Stimulated activated memory B cell treated with anti-CD40 and anti-IgM and Interleukin-4, amounts not matched to agents 10 μg/mL and 1 μg/mL and 100 μg/mL, for 72 hours (primary cell): ENCODE measurements at places on chromosomes 6 and 20.

- no peak for ATAC-seq
Observed at GRCh38 chr6:145836170-145836569, 21.6 kb upstream of the FBXO30 start.

DNA sequence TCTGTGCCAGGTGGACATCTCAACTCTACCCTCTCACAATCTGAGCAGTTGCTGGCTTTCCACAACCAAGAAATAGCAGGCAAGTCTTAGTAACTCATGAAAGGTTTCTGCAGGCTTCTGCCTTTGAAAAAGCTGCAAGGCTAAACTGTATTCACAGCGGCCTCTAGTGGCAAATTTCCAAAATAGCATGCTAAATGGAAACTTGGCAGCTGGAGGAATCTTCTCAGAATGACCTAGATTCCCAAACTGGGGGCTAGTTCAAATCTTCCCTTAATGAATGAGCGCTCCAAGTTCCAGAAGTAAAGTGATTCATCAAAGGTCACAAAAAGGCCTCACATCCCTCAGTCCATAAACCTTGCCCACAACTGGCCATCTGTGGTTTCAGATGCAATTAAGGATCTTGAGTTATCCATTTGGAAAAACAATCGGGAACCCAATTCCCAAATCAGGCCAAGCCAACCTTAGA lies 11.9 kb upstream of the CPNE5 start:
- ATAC-seq = no peak

- no peak for ATAC-seq
Observed at GRCh38 chr20:48284315-48284714, 499.0 kb upstream of the SULF2 start.

GRCh38 chr6:98944598-98945081 lies 3.1 kb downstream of the FBXL4 start:
- ATAC-seq = no peak

GRCh38 chr6:134081506-134081905 lies 29.1 kb upstream of the SLC2A12 start:
- ATAC-seq = no peak

DNA sequence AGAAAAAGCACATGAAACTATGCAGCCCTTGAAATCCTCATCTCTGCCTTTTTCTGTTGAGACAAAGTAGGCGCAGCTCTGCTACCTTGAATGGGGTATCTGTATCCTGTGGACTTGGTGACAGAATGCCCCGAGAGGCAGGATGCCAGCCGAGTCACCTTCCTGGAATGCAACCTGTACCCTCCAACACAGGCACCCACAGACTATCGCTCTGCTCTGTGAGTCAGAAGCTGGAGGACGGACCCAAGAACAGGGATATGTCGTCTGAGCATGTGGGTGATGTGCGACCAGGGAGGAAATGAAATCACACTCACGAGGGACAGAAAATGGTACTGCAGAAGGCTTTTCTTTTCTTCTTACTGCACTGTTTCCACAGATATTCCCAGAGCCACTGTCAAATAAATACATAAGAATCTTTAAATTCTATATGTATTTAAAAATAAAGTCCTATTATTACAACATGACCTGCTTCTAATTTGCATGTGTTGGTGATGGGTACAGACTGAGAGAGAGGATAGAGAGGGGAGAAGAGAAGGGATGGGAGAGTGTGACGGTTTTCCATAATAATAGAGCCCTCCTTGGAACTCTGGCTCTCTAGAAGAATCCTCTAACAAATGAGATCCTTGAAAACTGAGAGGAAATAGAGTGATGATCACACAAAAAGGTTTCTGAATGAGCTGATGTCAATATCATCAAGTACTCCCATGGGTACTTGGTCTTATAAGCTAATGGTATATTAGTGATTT lies 308.1 kb downstream of the FOXC1 start:
- ATAC-seq = no peak

DNA sequence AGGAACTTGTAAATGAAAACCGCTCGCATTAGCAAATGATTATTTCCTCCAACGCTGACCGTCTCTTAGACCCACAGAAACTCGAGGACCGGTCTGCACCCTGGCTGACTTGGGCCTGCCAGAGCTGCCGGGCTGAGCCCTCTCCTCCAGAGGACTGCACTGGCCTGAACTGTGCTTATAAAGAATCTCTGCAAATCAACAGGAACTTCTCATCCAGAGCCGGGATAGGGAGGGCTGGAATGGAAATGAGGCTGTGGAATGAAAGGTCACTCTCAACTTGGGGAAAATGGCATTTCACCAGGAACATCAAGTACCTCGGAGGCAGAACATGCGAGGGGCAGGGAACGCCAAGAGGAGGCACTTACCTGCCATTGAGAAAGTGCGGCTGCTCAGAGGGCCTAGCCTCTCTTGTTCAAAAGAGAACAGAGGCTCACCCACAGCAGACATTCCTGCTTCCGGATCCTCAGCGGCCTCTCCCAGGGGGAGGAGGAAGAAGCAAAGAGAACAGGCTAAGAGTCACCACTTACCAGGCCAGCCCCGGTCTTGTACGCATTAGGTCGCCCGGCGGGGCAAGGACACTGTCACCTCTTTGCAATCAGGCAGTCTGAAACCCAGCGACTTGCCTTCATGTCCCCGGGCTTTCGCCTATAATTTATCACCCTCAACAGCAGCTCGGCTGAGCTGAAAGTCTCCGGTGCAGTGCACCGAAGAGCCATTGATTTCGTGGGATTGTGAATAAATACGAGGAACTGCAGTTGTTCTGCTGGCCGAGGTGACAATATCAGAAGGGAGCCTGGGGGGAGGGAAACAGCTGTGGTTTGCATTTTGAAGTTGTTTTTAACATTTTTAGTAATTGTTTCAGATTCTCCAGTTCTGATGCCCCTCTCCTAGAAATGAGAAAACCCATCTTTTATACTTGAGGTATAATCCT lies 37.6 kb downstream of the ZMYND8 start:
- no peak for ATAC-seq

- ATAC-seq = peak; percentile 89
Observed at GRCh38 chr20:50112512-50113419, at the start of gene UBE2V1. Gene UBE2V1, minus strand, starts transcription at chr20:50113150. Its CDS starts 22 bp downstream, at chr20:50113128.

GRCh38 chr20:52242237-52243230 lies 51.0 kb upstream of the ZFP64 start:
- ATAC-seq = no peak

DNA sequence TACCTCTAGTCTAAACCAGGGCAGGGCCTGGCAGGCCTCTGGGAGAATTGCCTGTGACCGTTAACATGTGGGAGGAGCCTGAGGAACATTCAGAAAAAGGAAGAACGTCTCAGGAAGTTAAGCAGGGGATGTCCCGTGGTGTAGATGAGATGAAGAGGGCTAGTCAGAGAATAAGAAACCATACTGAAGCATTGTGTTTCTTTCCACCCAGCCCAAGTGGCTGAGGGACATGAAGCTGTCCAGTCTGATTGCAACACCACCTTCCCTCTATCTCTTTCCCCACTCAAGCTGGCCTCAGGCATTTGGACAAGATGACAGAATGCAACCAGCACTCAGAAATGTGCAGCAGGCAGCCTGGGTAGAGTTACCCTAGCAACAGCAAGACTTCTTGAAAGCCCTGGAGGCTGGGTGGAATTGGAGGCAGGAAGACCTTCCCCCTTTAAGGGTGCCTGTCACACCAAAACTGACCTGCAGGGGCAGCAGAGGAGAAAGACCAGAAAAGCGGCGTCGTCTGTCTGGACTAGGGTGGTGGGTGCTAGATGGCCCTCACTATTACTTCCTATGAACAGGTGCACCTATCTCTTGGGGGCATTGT lies 186.1 kb downstream of the UNC5CL start:
- ATAC-seq = no peak

- ATAC-seq = no peak
Observed at GRCh38 chr6:71489736-71490135, 201.1 kb downstream of the OGFRL1 start.

DNA sequence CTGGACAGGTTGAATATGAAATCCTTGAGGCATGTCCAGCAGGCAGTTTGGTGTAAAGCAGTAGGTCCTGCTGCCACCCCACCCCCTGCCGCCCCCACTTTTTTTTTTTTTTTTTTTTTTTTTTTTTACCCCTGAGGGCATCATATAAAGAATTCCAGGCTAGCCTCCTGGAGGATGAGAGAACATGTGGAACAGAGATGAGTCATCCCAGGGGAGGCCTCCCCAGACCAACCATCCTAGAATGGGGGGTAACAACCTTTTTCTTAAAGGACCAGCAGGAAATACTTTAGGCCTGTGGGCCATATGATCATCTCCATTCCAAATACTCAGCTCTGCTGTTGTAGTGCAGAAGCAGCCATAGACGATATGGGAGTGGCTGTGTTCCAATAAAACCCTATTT lies 170.9 kb downstream of the GJA10 start:
- no peak for ATAC-seq

DNA sequence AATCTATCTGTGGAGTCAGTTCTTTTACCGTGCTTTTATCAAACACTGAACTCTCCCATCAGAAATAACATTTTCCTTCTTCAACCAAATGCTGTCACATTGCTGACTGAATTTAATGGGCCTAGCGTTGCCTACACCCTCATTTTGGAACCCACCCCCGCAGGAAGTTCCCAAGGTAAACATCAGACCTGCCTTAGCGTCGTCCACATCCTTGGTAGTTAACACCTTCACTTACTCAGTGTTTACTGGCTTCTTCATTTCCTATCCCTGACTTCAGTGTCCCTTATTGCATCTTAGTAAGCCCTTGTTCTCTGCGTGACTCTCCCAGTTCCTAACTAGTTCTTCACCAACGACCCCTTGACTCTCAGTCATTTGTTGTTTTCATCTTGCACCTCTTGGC lies 491.4 kb upstream of the SOX4 start:
- ATAC-seq = no peak

DNA sequence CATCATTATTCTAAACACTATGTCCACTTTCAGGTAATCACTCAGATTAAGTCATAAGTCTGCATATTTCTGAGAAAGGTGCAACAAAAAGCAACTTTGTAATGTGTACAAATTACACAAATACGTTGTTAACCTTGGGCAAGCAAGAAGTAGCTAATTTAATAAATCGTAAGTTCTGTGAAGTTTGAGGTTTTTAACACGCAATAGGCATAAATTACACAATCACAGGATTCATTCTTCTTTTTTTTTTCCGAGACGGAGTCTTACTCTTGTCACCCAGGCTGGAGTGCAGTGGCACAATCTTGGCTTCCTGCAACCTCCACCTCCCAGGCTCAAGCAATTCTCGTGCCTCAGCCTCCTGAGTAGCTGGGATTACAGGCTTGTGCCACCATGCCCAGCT lies 57.2 kb upstream of the F13A1 start:
- no peak for ATAC-seq

- no peak for ATAC-seq
Observed at GRCh38 chr20:57756213-57756612, 46.4 kb upstream of the PMEPA1 start.

DNA sequence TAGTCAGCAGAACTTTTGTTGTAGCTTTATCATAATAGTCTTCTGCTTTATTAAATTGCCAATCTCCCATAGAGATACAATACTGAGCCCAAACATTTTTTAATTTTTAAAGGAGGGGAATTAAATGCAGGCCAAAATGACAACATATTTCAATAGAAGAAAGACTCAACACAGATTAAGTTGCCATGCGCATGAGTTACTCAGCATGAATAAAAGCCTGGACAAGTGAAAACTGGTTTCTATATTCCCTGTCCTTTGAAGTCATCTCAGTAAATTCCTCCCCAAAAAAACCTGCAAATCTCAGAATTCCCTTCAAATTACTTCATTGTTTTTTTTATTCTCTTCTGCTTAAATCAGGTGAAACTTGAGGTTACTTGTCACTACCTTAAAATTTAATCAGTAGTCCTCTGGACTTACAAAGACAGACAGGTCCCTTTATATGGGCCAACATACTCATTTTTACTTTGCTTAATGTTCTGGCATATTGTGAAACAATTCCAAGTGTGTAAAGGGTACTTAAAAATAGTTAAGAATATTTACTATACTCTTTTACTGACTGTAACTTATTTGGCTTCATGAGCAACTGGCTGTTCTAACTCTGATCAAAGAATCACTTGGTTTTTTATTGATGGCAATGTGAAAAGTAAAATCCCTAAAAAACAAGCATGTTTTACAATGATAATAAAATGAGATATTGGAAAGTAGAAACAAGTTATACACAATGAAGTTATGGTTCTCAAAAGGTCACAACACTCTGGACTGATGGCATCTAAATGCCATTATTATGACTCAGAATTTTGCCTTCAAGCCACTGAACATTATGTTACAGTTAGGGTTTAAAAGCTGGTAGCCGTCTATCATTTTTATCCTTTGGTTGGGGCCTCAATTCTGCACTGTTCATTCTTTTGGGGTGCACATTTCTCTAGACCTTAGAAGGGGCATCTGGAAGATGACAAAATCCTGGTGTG lies 49.9 kb upstream of the COL21A1 start:
- ATAC-seq = no peak

DNA sequence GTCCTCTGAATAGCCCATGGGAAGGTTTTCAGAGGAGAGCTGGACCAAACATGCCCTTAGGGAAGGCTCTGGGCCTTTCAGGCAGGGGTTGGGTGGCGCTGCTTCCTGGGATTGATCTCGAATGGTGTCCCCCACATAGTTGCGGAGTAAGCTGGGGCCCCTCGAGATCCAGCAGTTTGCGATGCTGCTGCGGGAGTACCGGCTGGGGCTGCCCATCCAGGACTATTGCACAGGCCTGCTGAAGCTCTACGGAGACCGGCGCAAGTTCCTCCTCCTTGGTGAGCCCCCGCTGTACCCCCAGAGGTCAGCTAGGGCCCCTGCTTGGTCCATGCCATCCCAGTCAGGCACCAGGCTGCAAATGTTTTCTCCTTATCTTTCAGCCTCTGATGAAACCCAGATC lies 19.3 kb downstream of the CCM2L start:
- no peak for ATAC-seq

DNA sequence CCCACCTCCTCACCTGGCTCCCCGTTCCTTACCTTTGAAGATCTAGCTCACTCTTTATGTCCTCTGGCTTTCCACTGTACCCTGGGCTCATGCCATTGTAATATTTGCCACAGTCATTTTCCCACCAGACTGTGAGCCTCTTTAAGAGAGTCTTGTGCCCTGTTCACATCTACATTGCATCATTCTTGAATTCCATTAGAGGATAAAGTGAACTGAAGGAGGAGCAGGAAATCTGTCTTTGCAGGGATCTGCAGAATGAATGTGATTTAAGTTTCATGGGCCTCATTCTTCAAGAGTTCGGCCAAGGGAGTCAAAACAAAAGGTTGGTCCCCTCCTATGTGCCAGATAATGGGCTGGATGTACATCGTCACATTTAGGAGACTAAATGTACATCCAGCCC lies 272.6 kb upstream of the CITED2 start:
- no peak for ATAC-seq

DNA sequence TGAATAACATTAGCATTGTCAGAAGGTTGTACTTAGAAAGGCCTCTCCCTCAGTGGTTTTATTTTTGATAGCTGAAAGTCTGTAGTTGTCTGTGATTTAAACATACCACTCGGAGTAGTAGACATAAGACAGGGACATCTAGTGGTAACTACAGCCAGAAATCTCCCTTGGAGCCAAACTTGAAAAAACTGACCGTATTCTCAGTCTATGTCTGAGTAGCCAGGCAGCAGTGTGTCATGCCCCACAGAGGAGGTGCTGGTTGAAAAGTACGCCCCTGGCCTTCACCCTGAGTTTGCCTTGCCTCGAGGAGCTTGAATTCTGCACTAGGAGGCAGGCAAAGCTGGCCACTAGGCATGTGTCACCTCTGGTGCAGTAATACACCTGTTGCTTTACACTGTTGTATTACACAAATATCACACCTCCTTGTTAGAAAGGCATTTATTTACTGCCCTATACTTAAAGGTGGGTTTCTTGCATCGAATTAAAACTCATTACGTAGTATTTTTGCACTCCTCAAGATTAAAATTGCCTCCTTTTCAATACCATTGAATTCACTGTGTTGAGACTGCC lies 20.8 kb downstream of the ZBTB2 start:
- no peak for ATAC-seq
